ENCODE measurements at places on chromosomes 16 and 17.

- no peak for DNase-seq
Measured at GRCh38 chr16:3488801-3489200, 6.5 kb downstream of the C16orf90 start.

- DNase-seq, result peak; percentile 19
Measured at GRCh38 chr17:77686903-77687302, 271.6 kb upstream of the TNRC6C start.

GRCh38 chr17:76716146-76716838 is 5.5 kb upstream of the MXRA7 start:
- DNase-seq, result no peak

GRCh38 chr17:7060165-7060891 is 16.4 kb upstream of the SLC16A11 start:
- DNase-seq, result no peak

DNA sequence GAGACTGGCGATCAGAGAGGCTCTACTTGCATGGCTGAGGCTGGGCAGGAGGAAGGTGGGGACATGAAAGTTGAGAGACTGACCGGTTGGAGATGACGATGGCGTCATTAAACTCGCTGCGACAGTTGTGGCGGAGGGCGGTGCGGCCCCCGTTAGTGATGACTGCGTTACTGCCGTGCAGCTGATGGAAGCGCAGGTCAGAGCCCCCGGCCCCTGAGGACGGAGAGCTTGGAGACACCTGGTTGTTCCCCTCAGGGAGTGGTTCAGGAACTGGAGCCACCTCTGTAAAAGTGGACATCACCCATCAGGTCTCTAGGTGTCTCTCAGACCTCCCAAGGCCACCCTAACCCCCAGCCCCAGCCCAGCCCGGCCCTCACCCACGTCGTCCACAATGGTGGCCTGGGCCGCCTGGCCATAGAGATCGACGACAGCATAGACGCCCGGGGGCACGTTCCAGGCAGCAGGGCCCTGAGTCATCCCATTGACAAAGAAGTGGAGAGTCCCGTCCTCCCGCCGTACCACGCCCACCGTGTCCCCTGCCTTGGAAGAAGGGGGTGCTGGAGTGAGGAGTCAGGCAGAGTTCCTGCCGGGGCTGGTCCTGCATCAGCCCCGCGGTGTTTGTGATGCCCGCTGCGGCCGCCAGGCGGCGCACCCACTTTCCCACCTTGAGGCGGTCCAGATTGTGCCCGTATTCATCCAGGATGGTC is 5.3 kb downstream of the NEURL4 start:
- DNase-seq, result no peak

DNA sequence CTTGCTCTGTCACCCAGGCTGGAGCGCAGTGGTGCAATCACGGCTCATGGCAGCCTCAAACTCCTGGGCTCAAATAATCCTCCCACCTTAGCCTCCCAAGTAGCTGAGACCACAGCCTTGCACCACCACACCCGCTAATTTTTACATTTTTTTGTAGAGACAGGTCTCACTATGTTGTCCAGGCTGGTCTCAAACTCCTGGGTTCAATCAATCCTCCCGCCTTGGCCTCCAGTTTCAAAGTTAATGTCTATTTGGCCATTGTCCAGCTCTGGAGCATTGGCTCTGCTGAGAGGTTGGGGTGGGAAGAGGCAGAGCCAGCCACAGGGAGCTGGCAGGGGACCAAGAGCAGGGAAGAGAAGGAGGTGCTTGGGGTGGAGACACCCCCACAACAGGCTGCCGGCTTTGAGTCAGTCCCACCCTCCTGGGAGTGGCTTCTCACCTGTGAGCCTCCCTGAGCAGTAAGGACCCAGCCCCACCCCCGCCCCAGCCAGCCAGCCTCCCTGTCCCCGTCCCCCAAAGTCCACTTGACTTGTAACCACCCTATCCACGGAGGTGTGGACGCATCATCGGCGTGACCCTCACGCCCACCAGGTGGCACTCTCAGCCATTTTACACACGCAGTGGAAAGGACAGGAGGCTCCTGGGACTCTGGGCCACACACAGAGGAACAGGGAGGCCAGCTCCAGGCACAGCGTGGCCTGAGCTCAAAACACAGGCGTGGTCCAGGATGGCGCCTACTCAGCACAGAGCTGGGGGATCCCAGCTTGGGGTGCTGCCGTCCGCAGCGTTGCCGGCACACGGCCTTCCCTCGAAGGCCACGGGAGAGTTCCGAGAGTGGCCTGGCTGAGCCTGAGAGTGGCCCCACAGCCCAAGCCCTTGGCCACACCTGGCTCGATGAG is 22.8 kb upstream of the PVALEF start:
- peak; percentile 52 for DNase-seq

- no peak for DNase-seq
Measured at GRCh38 chr17:50058296-50058953, 2.5 kb downstream of the ITGA3 start.

- no peak for DNase-seq
Measured at GRCh38 chr17:9179602-9180001, 158.3 kb downstream of the NTN1 start.

DNA sequence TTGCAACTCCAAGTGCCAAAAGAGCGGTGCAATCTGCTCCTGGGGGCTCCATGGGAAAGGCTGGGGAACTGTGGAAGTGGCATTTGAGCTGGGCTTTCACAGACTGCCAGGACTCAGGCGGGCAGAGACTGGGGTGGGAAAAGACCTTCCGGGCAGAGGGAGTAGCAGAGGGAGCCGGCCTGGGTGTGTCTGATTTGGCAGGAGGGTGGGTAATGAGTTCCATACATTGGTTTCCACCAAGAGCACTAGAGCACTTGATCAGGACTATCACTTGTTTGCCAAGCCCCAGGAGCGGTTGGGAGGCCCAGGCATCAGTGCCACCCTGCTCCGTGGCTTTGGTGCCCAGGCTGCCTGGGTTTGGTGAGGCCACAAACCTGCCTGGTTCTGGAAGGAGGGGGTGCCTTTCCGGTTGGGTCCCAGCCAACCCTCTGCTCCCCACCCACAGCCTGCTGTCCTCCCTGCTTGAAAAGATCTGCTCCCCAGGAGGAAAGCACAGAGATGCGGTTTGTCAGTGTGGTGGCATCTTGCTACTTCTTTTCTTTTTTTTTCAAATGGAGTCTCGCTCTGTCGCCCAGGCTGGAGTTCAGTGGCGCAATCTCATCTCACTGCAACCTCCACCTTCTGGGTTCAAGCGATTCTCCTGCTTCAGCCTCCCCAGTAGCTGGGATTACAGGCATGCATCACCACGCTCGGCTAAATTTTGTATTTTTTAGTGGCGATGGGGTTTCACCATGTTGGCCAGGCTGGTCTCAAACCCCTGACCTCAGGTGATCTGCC is 3.5 kb upstream of the TRIM47 start:
- DNase-seq, result no peak

- DNase-seq, result no peak
Measured at GRCh38 chr17:71412803-71413202, 708.0 kb upstream of the SOX9 start.

DNA sequence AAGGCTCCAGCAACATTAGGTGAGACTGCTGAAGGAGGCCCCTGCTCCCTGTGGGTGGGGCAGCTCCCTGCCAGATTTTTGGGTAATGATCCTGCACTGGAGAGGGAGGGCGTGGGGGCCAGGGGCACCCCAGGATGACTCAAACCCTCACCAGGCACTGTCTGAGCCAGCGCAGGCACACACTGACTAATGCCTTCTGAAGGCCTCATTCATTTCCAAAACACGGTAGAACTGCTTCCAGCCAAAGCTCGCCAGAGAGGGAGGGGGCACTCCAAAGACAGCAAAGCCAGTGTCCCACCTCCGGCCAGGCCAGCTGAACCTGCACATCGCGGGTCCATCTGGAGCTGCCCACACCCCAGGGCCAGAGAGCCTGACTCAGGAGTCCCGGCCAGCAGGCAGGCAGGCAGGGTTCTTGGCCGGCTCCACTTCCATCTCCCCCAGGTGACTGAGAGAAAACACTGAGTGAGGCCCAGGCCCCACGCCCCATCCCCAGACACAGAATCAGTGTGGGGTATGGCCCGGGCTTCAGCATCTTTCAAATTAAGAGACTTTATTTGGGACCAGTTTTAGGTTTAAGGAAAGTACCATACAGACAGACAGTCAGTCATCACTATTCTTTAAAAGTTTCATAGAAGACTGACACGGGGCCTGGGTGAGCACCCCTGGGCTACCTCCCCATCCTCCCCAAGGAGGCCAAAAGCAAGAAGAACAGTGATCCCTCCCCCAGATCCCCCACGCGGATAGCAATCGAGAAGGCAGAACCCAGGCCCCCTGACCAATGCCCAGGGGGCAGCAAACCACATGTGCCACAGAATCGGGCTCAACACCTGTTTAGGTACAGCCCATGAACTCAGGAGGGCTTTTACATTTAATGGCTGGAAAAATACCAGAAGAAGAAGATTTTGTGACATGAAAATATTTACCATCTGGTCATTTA is 2.3 kb downstream of the PIEZO1 start:
- DNase-seq, result no peak

- no peak for DNase-seq
Measured at GRCh38 chr16:84132527-84133285, 12.3 kb downstream of the HSDL1 start.

DNA sequence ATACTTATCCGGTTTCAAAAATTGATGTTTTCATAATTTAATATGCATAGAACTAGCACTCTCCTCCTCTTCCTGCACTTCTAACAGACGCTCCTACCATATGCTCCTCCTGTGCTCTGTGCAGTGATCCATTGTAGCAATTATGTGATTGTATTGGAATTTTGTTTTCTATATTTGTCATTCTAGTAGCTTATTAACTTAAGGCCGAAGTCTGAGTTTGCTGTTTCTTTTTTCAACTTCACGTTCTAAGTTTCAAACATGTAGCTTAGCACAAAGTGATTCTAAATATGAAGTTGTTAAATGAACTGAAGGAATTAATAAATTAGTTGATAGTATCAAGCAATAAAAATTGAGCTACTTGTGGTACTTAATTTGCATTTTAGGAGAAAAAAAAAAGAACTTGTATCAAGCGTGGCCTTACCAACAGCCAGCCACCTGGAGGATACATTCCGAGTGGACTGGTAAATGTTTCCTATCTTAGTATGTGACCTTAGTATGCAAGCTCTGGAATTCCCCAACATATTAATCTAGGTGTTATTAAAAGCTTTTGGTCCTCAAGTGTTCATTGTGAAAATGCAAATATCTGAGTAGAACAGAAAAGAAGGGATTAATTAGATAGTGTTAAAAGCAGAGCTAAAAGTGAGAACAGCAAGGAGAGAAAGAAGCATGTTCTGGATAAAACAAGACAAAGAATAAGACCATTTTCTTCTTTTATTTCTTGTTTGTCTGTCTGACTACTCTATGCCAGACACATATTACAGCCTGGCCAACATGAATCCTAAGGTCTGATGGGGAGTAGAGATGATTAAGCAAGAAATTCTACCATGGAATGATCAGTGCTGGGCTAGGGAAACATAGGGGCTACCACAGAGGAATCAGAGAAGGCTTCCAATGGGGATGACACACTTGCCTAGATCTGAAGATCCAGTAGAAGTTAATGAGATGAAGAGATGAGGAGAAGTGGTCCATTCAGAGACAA is 290.4 kb upstream of the MON1B start:
- no peak for DNase-seq

- DNase-seq, result no peak
Measured at GRCh38 chr17:12328204-12328603, 307.5 kb downstream of the MAP2K4 start.

DNA sequence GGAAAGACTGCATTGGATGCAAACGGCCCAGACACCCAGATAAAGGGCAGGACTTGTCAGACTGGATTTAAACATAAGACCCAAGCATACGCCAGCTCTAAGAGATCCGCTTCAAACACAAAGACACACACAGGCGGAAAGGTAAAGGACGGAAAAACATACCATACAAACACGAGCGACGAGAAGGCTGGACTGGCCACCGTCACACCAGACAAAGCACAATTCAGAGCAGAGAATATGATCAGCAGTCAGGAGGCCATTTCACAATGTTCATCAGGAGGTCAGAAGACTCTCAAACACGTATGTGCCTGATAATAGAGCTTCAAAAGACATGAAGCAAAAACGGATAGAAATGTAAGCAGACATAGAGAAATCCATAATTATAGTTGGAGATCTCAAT is 84.9 kb upstream of the GNG13 start:
- no peak for DNase-seq

DNA sequence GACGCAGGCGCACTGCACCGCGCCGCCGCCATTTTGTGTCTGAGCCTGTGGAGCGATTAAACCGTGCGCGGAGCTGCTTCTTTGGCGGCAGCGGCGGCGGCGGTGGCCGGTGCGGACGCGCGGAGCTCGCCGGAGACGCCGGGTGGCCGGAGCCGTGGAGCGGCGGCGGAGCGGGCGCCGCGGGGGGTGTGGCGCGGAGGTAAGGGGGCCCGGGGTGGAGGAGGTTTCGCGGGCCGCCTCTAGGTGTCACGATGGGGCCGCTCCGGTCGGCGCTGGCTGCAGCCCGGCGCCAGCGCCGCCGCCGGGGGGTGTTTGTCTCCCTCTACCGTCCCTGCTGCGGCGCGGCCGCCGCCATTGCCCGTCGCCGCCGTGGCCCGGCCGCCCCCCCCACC is at the start of gene CTCF:
CTCF (plus strand) TSS at position 1 of the 392 bp plus-strand sequence. CDS start 48,307 bp downstream, outside the sequence.
- no peak for DNase-seq

GRCh38 chr17:78490156-78490555 is 87.0 kb downstream of the DNAH17 start:
- DNase-seq, result no peak

GRCh38 chr17:2194889-2195335 is 108.7 kb downstream of the SMG6 start:
- peak; percentile 38 for DNase-seq

- DNase-seq, result no peak
Measured at GRCh38 chr17:74920642-74921025, 2.4 kb downstream of the USH1G start.

GRCh38 chr16:16191493-16192167 is 31.7 kb downstream of the ABCC6 start:
- DNase-seq, result no peak

DNA sequence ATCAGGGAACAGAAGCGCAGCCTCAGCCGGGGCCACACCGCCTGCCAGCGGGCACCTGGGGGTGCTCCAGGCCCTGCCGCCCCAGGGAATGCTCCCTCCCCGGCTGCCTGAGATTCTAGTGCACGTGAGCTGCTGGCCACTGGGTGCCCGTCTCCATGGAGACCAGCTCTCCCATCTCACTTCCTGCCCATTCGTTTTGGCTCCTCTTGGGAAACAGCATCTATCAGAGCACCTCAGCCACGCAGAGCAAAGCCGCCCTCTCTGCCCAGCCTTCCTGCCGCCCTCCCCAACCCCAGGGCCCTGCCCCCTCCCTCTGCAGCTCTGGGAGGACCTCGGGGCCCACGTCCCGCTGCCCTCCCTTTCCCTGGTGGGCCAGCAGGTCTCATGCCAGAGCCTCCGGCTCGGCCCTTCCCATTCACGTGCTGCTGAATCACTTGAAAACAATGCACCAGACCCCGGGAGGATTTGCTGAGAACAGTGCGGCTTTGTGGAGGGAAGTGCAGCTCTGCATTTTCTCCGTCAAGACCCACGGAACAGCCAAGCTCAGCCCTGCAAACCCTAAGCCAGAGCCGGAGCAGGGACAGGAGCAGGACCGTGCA is 19.4 kb downstream of the CEP295NL start:
- DNase-seq, result peak; percentile 65

All from NCI-H2227 treated with DMSO at 0.1 percent for 48 hours (cell line).